ENCODE measurements at places on chromosomes 5 and 9. TPM values are rescaled to one million over a fixed set of nuclear protein-coding genes. Genes with fewer than 3 reads are reported as not detected.

- DNase-seq = no peak
Measured at GRCh38 chr5:56594792-56595191, 220.6 kb upstream of the MAP3K1 start.

- DNase-seq = no peak
Measured at GRCh38 chr5:96200641-96201040, 232.4 kb downstream of the PCSK1 start.

GRCh38 chr5:139104577-139105276 lies 93.4 kb downstream of the SIL1 start:
- no peak for DNase-seq

GRCh38 chr9:133483611-133484010 lies 4.7 kb upstream of the SLC2A6 start:
- no peak for DNase-seq

The ACTBL2 gene
- total RNA-seq = not detected

Data from activated naive CD4-positive, alpha-beta T cell treated with anti-CD3 and anti-CD28 coated beads, Interleukin-2, amount 50 U/mL, for 72 hours (primary cell).